Activated CD4-positive, alpha-beta T cell treated with anti-CD3 and anti-CD28 coated beads, Interleukin-2, amount 10 ng/mL, durations not matched to agents 24 days and 14 days (primary cell): ENCODE measurements at places on chromosomes 16 and 17. TPM values are rescaled to one million over a fixed set of nuclear protein-coding genes. Genes with fewer than 3 reads are reported as not detected.

The KCNH6 gene
- total RNA-seq, result not detected in 2 replicates

DNA sequence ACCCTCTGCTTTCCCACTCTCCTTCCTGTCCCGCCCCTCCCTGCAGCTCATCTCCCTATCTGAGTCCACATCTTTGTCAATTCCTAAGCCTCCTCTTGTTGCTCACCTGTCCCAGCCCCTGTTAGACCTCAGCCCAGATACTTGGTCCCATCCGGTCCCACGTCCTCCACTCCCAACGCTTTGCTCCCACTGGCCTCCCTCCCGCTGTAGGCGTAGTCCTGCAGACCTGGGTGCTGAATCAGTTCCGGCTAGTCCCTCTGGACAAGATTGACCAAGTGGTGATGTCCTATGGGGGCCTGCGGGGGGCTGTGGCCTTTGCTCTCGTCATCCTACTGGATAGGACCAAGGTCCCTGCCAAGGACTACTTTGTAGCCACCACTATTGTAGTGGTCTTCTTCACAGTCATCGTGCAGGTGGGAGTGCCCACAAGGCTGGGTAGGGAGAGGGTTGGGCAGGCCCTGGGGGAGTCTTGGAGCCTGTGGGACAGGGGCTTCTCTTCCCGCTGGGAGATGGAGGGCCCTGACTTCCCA lies 8.0 kb downstream of the SLC9A5 start:
- DNase-seq, result no peak

DNA sequence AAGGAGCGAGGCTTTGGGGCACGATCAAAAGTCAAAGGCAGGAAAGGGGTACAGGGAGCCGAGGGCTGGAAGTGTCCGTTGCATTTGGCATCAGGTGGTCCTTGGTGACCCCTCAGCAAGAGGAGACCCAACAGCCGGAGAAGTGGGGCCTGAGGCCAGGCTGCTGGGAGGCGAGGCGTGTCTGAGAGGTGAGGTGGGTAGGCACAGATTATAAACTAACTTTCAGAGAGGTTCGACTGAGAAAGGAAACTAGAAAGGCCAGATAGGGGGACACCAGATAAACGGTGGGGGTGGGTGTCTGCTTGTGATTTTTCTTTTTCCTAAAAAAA lies 3.6 kb downstream of the PECAM1 start:
- DNase-seq, result no peak

The NPIPB13 gene
- total RNA-seq, result 14.5 and 21.1 TPM in 2 replicates

DNA sequence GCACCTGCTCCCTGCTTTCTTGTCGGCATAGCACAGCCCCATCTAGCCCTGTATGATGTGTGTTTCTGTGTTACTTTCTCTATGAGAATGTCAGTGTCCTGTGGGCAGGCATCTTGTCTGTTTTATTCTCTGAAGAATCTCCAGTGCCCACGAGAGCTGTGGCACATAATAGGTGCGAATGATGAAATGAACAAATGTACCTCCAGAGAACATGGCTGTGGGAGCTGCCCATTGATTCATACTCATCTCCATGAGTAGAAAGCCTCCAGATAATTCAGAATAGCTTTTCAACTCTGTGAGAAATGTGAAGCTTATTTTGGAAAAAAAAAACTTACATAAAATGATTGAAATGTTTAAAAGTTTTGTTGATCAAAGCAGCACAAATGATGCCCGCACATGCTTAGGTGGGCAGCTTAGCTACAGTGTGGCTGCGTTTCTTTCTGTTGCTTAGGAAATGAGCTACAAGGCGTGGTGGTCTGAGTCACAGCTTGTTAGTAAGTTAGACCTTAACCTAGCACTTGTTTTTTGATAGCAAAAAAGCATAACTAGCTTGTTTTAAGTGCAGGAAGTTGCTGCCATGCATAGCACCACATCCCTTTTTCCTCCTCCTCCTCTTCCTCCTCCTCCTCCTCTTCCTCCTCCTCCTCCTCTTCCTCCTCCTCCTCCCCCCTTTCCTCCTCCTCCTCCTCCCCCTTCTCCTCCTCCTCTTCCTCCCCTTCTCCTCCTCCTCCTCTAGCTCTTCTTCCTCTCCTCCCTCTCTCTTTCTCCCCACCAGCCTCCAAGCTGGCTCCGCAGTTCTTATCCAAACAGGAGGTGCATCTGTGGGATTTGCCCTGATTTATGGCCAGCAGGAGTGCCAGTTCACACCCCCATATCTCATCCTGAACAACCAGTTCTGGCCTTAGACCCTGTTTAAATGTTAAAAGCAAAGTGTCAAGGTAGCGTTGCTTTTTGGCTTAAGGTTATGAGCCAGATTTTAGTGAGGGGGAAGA lies 221.5 kb downstream of the IRF8 start:
- DNase-seq, result no peak

The KRTAP2-3 gene
- not detected in 2 replicates for total RNA-seq

The CDYL2 gene
- total RNA-seq, result 63.3 and 66.9 TPM in 2 replicates

GRCh38 chr17:48787828-48788227 lies 29.2 kb downstream of the TTLL6 start:
- no peak for DNase-seq

- DNase-seq, result peak; percentile 68
Observed at GRCh38 chr16:87955302-87956097, 4.3 kb downstream of the BANP start.

The WNT9B gene
- total RNA-seq, result not detected in 2 replicates

GRCh38 chr16:55836158-55836611 lies 3.3 kb upstream of the CES1 start:
- DNase-seq, result no peak

DNA sequence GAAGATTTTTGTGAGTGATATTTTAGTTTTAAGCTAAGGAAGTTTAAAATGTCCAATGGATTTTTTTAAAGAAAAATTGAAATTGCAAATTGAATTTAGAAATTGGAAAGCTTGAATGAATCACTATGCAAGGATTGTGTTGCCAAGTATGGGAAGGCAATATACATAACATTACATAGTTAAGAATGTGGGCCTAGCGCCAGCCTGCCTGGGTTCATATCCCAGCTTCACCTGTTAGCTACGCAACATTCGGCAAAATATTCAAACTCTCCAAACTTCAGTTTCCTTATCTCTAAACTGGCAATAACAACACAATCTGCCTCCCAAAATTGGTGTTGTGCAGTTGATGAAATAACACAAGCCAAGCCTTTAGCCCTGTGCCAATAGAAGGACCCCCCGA lies 50.4 kb upstream of the DNAH9 start:
- DNase-seq, result no peak

The CHST6 gene
- total RNA-seq, result not detected in 2 replicates

DNA sequence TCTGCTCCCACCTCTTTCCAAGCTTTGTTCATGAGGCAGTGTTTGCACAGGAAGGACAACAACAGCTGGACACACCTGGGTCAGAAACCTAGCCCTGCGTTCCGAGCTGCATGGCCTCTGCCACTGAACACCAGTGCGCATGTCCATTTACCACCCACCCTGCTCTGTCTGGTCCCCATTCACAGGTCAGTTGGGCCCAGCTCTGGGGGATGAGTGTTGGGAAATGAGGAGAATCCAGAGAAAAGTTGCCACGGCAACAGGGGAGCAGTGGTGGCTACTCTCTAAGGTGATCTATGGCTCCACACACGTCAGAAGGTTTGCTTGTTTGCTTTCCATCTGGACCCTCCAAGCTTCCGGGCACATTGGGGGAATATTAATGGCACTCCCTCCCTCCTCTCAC lies 70.4 kb upstream of the ASIC2 start:
- DNase-seq, result no peak

- no peak for DNase-seq
Observed at GRCh38 chr16:55470533-55471371, 8.2 kb upstream of the MMP2 start.

The SNX20 gene
- 33.3 and 34.9 TPM in 2 replicates for total RNA-seq

GRCh38 chr17:40104594-40105486 lies 4.5 kb upstream of the NR1D1 start:
- DNase-seq, result no peak

The DDX52 gene
- 46.6 and 50.0 TPM in 2 replicates for total RNA-seq

- DNase-seq, result peak; percentile 90
Observed at GRCh38 chr17:7479213-7480088, at the start of gene ZBTB4. Gene ZBTB4 (minus strand): TSS chr17:7479631. CDS start chr17:7466801, 12,830 bp downstream.

- DNase-seq, result no peak
Observed at GRCh38 chr16:23987443-23987842, 151.7 kb downstream of the PRKCB start.

DNA sequence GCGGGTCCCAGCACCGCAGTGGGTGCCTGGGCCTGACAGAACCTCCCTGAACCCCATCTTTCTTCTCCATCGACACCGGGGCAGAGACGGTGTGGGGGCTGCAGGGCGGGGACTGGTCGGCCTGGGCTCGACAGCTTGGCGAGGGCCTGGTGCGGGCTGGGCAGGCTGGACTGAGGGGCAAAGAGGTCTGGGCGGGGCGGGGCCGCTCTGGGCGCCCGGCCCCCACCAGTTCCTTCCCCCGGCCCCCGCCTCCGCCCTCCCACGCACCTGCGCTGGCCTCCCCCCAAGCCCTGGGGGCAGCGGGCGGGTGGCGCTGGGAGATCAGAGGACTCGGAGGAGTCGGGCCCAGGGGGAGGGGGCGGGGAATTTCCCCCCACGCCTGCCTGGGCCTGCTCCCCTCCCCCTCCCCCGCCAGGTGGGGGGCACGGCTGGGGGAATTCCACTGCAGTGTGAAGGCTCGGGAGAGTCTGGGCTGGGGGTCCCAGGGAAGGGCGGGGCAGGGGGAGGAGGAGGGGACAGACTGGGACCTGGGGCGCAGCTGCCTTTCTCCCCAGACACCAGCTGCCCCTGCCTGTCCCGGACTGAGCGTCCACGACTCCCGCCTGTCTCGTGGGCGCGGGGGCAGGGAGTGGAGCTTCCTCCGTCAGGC lies 877 bp upstream of the KREMEN2 start:
- DNase-seq, result peak; percentile 70

DNA sequence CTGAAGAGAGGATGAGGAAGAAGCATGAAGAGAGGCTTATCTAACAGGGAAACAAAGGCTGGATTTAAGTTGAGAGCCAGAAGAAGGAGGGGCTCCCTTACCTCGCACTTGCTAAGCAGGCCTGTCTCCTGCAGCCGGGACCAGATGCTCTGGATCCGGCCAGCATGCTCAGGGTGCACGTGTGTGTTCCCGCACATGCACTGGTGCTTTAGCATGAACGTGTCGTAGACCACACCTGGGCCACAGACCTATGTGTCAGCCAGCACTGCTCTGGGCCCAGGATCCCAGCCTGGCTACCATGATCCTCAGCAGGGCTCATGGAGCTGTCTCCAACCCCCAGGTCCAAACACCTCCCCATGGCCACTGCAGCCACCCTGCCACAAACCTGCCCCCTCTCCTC lies 14.4 kb downstream of the G6PC3 start:
- DNase-seq, result no peak

DNA sequence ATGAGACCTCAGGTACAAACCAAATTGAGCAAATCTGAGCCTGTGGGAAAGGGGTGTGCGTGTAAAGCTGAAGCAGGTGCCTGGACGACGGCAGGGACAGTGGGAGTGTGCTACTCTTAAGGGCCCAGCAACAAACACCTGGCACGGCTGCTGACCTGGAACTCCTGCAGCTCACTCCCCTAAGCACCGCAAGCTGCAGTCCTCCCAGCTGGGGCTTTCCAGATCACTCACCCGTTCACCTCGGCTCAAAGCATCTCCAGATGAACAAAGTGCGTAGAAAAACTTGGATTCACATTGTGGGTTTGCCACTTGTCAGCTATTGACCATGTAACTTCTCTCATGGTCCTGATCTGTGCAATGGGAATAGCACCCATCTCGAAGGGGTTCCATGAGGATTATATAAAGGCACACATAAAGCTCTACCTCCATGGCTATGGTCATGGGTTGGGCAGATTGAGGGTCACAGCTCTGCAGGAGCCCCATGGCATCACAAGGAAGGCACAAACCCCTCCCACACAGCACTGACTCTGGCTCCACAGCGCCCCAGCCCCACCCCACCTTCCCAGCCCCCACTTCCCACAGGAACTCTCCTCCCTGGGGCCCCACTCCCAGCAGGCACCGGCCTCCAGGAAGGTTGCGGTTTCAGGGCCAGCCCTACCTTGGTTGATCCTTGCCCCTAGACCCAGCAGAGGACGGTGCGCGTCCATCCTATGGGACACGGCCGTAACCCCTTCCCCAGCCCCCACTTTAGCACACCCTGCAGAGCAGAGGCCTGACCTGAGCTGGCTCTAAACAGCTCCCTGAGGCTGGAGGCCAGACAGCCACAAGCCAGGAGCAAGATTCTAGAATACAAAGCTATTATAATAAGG lies 21.9 kb downstream of the ST3GAL2 start:
- DNase-seq, result no peak

The MYLK3 gene
- 0.23 and 1.0 TPM in 2 replicates for total RNA-seq

- DNase-seq, result no peak
Observed at GRCh38 chr16:10114409-10114808, 67.8 kb downstream of the GRIN2A start.

DNA sequence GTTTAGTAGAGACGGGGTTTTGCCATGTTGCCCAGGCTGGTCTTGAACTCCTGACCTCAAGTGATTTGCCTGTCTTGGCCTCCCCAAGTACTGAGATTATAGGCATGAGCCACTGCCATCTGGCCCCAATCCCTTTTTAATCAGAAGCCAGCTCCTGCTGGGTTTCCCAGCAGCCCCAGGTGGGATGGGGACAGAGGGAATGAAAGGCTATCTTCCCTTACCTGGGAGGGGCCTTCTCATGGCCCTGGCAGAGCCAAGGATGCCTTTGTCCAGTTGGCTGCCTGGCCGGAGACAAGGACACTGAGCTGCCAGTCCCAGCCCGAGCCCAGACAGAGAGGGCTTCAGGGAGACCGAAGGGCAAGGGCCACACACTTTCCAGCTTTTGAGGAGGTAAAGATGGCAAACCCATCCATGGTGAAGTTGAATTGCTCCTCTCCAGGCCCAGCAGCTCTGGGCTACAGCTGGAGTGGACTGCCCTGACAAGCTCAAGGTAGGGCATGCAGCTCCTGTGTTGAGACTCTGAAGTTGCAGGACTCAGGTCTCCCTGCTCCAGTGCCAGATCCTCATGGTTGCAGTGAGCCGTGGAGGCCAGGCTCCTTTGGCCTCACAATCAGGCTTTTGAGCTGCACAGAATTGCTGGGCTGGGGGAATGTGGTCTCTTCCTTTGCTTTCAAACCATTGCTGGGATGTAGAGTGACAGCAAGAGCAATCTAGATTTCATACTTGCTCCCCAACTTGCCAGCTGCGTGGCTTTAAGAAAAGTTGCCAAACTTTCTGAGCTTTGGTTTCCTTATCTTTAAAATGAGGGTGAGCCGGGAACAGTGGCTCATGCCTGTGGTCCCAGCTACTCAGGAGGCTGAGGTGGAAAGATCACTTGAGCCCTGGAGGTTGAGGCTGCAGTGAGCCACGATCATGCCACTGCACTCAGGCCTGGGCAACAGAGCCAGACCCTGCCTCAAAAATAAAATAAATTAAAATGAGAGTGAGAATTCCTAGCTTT lies 44.5 kb upstream of the IL34 start:
- DNase-seq, result no peak

- DNase-seq, result peak; percentile 70
Observed at GRCh38 chr17:48241131-48241591, 133.6 kb downstream of the SNX11 start.

GRCh38 chr17:17650959-17651358 lies 30.3 kb upstream of the RAI1 start:
- no peak for DNase-seq

GRCh38 chr16:56193951-56194726 lies 2.9 kb downstream of the GNAO1 start:
- DNase-seq, result peak; percentile 92
